ENCODE measurements at places on chromosomes 13 and 19.

DNA sequence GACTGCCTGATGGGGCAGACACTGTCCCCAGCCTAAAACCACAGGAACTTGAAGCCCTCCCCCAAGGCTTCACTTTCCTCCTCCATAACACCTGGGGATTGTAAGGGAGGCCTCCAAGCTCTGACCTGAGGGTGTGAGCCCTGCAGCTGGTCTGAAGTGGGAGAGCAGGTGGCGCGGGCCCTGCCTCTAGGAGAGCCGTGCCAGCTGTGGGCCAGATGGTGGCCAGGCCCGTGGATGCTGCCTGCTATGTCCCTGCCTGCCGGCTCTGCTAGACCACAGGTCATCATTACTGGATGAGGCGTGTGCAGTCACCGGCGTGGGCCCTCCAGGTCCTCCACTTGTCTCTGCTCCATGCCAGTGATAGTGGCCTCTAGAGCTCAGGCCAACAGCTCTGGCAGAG lies 3.5 kb upstream of the KLHL26 start:
- DNase-seq: no peak

- DNase-seq: no peak
Observed at GRCh38 chr13:22736768-22737092, 444.0 kb upstream of the SGCG start.

- no peak for DNase-seq
Observed at GRCh38 chr13:106416645-106417044, 118.8 kb downstream of the EFNB2 start.

GRCh38 chr19:11131471-11131870 lies 24.1 kb downstream of the SPC24 start:
- DNase-seq: no peak

DNA sequence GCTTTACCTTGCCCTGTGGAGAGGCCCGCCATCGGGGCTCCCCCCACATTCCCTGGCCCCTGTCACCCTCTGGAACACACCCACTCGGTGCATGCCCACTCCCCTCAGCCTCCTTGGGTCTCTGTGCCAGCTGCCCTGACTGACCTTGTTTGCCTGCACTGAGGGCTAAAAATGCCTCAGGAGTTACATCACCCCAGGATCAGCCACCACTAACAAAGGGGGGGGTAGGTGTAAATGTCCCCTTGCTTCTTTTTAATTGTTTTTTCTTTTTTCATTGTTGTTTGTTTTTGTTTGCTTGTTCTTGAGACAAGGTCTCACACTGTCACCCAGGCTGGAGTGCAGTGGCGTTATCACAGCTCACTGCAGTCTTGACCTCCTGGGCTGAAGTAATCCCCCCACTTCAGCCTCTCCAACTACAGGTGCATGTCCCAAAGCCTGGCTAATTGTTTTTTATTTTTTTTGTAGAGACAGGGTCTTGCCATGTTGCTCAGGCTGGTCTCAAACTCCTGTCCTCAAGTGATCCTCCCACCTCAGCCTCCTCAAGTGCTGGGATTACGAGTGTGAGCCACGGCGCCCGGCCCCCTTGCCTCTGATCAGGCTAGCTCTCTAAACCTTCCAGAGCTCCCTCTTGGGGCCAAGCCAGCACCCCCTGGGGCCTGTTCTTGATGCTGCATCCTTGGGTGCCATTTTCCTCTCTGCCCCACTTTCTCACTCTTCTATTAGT lies 297.1 kb downstream of the UQCRFS1 start:
- DNase-seq: no peak

All from activated T-helper 9 cell treated with anti-CD3 and anti-CD28 coated beads, Interleukin-2, amount 50 U/mL, for 16 hours (primary cell).